ENCODE measurements at places on chromosomes 7 and 10. TPM values are rescaled to one million over a fixed set of nuclear protein-coding genes. Genes with fewer than 3 reads are reported as not detected.

DNA sequence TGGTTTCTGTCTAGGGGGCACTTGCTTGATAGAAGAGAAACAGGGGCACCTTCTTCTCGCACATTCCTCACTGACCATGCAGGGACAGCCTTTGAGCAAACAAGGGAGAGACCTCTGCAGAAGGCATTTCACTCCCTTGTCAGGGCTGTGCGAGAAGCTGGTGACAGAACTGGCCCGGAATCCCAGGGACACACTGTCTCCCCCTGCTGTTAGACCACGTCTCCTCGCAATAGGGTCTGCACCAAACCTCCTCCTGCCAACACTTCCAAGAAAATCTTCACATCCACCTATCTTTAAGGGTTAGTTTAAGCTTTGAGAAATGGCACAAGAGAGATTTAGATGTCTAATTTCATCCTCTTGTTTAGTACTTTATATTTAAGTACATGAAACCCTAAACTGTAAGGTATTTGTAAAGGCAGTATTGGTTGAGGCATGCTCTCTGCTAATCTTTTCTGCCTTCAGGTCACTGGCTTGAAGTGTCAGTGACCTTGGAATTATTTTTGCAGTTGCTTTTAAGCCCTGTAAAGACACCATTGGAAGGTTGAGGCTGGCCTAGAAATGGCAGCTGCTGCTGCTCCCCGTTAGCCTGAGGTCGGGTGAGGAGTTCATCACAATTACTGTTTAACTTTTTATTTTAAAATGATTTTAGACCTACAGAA, 37.0 kb downstream of the RBM20 start:
- no peak for DNase-seq

GRCh38 chr10:3750854-3751253, 34.2 kb downstream of the KLF6 start:
- no peak for DNase-seq

DNA sequence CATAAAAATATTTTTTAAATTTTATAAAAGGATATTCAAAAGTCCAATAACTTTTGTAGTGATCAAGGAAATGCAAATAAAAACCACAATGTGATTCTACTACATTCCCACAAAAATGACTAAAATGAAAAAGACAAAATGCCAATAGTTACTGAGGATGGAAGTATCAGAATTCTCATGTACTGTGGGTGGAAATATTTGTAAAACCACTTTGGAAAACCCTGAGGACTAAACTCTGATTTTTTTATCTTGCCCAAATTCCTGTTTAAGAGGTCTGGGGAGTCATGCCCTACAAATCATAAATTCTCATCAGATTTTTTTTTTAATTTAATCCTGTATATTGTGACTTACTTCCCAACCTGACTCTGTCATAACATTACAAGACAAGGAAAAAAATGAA, 9.8 kb upstream of the SEMA3D start:
- DNase-seq, result no peak

- no peak for DNase-seq
Observed at GRCh38 chr10:1561731-1562337, 175.5 kb downstream of the ADARB2 start.

DNA sequence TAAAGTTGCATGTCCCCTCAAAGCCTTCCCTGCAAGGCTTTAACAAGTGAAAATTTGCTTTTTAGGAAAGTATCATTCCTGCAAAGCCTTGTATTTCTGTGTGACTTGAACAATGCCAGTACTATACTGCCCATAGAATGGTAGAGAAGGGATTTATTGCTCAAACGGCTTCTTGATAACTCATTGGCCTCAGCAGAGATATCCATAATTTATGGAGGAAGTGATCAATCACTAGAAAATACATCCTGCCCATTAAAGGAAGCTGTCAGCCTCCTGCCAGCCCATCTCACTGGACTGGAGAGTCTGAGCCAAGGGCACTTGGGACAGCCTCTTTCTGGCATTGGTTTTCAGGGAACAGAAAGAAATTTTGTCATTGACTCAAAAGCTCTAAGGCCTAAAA, 152.6 kb downstream of the XPNPEP1 start:
- DNase-seq, result no peak

Gene CFAP70
- total RNA-seq, result 2.6 TPM

Gene TMEM273
- total RNA-seq, result 39.6 TPM

Gene ACADSB
- total RNA-seq, result 19.8 TPM

Gene SGCE
- not detected for total RNA-seq
